ENCODE measurements at places on chromosomes 11 and 22. TPM values are rescaled to one million over a fixed set of nuclear protein-coding genes. Genes with fewer than 3 reads are reported as not detected.

DNA sequence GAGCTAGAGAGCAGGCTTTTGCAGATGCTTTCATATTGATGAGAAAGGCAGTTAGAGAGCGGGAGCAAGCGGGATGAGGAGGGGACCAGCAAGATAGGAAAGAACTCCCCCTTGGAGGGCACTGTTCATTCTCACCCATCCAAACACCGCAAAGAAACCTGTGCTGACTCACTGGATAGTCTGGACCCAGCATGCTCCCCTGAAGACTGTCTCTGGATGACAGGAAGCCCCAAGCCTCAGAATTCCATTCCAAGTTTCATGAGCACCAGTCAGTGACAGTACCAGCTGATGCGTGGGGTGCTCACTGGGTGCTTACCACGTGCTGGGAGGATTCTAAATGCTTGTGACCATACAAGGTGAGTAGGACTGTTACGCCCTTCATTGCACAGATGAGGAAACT lies 34.2 kb downstream of the MICAL3 start:
- H3K27me3 ChIP-seq: no peaks in the 10 kb centered on the region
- H3K36me3 ChIP-seq: 0 out of 2 replicates have a peak, but pooled peaks cover 3% of the 10 kb centered on the region
- H3K27ac ChIP-seq: peak overlapping the region; percentile 94
- no peak overlapping the region for H3K4me3 ChIP-seq
- peaks cover 96% of the 10 kb centered on the region for H3K4me1 ChIP-seq

DNA sequence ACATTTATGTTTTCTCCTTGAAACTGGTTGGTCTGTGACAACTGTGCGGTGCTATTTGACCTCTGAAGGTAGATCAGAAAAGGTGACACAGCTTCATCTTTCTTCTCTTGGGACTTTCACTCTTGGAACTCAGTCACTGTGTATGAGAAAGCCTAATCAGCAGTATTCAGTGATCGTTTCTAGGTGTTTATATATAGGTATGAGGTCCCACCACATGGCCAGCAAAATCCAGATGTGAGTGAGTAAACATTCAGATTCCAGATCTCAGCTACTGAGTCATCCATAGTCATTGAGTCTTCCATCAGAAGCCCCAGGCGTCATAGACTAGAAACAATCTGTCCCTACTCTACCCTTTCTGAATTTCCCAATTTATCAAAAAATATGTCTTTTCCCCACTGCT lies 117.3 kb upstream of the CTSC start:
- H3K27ac ChIP-seq: no peak overlapping the region
- no peak overlapping the region for H3K4me3 ChIP-seq
- H3K4me1 ChIP-seq: no peaks in the 10 kb centered on the region
- no peak for DNase-seq

DNA sequence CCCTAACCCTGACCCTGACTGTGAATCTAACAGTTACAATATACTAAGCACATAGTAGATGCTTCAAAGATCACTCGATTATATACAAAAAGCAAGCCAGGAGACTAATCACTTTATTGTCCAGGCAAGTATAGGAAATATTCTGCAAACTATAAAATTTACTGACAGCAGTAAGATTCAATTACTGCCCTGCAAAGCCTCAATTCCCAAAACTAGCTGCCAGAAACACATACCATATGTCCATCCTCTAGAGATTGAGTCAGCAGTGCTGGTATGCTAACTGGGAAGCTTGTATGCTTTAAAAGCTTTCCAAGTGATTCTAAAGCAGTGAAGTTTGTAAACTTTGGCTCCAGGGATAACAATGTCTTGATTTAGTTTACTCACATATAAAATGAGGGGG lies 26.1 kb downstream of the CSTF3 start:
- H3K36me3 ChIP-seq: peaks cover 43% of the 10 kb centered on the region
- no peak for DNase-seq
- H3K4me1 ChIP-seq: no peaks in the 10 kb centered on the region
- H3K27me3 ChIP-seq: no peaks in the 10 kb centered on the region
- no peak overlapping the region for H3K27ac ChIP-seq

GRCh38 chr22:30216710-30217109 lies 29.8 kb downstream of the LIF start:
- no peaks in the 10 kb centered on the region for H3K4me1 ChIP-seq
- no peak for DNase-seq
- no peaks in the 10 kb centered on the region for H3K27me3 ChIP-seq
- no peaks in the 10 kb centered on the region for H3K36me3 ChIP-seq
- H3K4me3 ChIP-seq: no peak overlapping the region
- no peak overlapping the region for H3K27ac ChIP-seq

GRCh38 chr11:26621132-26621531 lies 49.1 kb upstream of the MUC15 start:
- DNase-seq: no peak
- H3K4me3 ChIP-seq: no peak overlapping the region
- no peaks in the 10 kb centered on the region for H3K36me3 ChIP-seq
- H3K27ac ChIP-seq: no peak overlapping the region
- H3K27me3 ChIP-seq: no peaks in the 10 kb centered on the region

- no peaks in the 10 kb centered on the region for H3K36me3 ChIP-seq
- H3K4me1 ChIP-seq: peaks cover 5% of the 10 kb centered on the region
- no peaks in the 10 kb centered on the region for H3K27me3 ChIP-seq
- H3K27ac ChIP-seq: no peak overlapping the region
- H3K4me3 ChIP-seq: no peak overlapping the region
- DNase-seq: no peak
Observed at GRCh38 chr22:32534252-32535235, 59.9 kb downstream of the FBXO7 start.

DNA sequence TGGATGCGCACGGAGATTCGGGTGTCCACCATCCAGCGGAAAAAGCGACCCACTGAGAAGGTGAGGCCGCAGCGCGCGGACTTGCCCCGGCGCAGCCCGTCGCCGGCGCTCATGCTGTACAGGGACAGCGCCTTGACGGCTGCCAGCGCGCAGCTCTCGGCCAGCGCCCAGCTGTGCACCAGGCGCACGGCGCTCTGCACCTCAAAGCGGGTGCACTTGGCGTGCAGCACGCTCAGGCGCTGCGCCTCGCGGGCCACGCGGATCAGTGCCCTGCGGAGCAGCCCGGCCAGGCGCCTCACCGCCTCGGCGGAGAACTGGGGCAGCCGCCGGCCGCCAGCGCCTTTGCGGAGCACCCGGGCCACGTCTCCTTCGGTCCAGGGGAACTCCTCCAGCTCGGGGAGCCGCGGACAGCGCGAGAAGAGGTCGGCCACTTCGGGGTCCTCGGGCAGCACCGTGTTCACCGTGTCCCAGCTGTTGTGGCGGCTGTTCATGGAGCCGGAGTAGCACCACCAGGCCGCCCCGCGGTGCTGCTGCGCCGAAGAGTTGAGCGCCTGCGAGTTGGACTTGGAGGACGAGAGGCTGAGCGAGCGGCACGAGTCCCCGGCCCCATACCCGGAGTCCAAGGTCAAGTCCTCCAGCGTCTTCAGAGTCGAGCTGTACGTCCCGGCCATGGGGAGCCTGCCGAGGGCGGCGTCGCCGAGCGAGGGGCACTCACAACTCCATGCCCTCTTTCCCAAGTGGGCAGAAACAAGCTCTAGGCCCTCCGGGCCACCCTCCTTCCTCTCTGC lies 703 bp downstream of the ABTB2 start:
- no peak overlapping the region for H3K27ac ChIP-seq
- no peak for DNase-seq
- no peaks in the 10 kb centered on the region for H3K27me3 ChIP-seq
- H3K36me3 ChIP-seq: no peaks in the 10 kb centered on the region
- peaks cover 15% of the 10 kb centered on the region for H3K4me1 ChIP-seq
- H3K4me3 ChIP-seq: no peak overlapping the region

DNA sequence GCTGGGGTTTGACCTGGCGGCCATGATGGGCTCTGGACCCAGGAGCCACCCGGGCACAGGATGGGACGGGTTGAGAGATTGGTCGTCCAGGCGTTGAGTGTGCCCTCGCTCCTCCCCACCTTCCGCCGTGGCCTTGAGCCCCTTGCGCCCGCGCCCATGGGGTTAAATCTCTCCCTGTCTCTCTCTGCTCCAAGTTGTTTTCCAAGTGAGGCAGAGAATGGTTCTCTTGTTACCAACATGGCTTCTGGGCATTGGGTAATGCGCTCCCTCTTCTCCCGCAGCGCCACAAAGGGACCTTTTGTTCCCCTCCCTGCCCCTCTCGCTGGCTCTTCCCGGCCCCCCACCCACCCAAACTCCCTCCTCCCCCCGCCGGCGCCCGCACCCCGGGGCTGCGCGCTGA lies 18.8 kb upstream of the PICK1 start:
- DNase-seq: no peak
- no peak overlapping the region for H3K27ac ChIP-seq
- no peaks in the 10 kb centered on the region for H3K27me3 ChIP-seq
- H3K4me1 ChIP-seq: peaks cover 48% of the 10 kb centered on the region

- H3K36me3 ChIP-seq: no peaks in the 10 kb centered on the region
- H3K4me1 ChIP-seq: peaks cover 38% of the 10 kb centered on the region
- no peak overlapping the region for H3K4me3 ChIP-seq
- H3K27me3 ChIP-seq: no peaks in the 10 kb centered on the region
- DNase-seq: peak; percentile 88
Observed at GRCh38 chr22:47837703-47838102, 1075.3 kb downstream of the TBC1D22A start.

- DNase-seq: no peak
- H3K27ac ChIP-seq: no peak overlapping the region
- no peaks in the 10 kb centered on the region for H3K4me1 ChIP-seq
- H3K4me3 ChIP-seq: no peak overlapping the region
- H3K36me3 ChIP-seq: peaks cover 71% of the 10 kb centered on the region
- H3K27me3 ChIP-seq: no peaks in the 10 kb centered on the region
Observed at GRCh38 chr11:3723014-3723708, 52.0 kb upstream of the CHRNA10 start.

Gene STK33
- 17.0 TPM for total RNA-seq

Gene LSP1
- 46.9 TPM for total RNA-seq

Gene MRGPRE
- total RNA-seq: not detected

All from Karpas-422 (cell line).